Stimulated activated CD4-positive, alpha-beta T cell treated with anti-CD3 and anti-CD28 coated beads, Interleukin-12 subunit alpha, Interleukin-12 subunit beta, amount 100 ng/mL, for 48 hours (primary cell): ENCODE measurements at places on chromosomes 1 and 21.

DNA sequence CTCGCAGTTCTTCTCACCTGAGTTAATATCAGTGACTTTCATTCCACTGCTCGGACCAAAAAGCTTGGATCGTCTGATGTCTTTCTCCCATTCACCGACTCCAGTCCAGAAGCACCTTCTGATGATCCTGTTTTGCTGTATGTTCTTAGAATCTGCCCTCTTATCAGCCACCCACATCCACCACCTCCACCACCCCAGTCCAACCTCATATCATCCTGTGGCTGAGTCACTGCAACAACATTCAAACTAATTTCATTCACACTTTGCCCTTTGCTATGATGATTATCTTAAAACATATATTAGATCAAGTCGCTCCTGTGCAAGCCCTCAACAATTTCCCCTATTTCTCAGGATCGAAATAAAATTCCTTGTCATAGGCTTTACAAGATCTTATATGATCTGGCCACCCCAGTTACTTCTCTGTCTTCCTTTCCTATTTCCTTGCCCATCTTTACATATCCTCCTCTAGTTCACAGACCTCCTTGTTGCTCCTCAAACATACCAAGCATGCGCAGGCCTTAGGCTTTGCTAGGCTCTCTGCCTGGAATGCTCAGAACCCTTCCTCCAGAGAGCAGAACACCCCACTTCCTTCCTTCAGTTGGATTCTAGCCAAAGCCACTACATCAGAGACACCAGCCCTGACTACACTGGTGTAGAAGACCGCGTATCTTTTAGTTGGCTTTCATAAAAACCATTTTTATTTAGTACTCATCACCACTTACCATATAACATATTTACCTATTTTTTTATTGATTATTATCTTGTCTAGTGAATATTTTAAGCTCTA lies 335.7 kb upstream of the GREM2 start:
- DNase-seq: no peak

GRCh38 chr1:32948905-32949304 lies 15.7 kb downstream of the RNF19B start:
- no peak for DNase-seq

- no peak for DNase-seq
Measured at GRCh38 chr1:109993885-109994284, 9.3 kb downstream of the AHCYL1 start.

DNA sequence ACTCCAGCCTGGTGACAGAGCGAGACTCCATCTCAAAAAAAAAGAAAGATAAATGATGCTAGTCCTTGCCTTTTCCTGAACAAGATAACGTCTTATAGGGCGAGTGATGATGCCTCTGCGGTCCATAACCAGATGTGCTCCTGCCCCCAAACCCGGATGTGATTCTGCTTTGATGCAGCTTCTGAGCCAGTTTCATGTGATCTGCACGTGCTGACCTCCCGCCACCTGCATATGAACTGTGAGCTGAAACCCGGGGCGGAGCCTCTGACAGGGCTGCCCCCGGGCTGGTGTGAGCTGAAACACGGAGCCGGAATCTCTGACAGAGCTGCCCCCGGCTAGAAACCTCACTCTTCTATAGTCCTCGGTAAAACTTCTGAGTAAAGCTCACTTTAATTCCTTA lies 1.3 kb downstream of the KRTAP12-4 start:
- no peak for DNase-seq

- no peak for DNase-seq
Measured at GRCh38 chr1:6688001-6688400, 13.6 kb downstream of the DNAJC11 start.

DNA sequence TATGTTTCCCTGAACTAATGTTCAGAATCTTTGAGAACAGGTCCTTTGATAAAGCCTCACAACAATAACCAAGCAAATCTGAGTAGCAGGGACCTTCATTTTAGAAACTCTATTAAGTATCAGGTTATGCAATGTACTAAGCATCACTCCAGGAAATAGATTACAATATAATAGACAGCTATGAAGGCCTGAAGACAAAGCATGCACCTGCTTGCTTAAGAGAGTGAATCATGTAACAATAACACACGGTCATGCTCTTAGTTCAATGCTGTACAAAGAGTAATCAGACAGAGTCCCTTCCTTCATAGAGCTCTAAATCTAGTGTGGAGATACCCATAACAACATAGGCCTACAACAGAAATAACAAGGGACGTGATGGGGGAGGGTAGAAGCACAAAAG lies 8.1 kb upstream of the CMPK1 start:
- no peak for DNase-seq

- no peak for DNase-seq
Measured at GRCh38 chr1:73886716-73887115, 311.3 kb downstream of the LRRIQ3 start.

GRCh38 chr1:182993746-182994145 lies 29.5 kb upstream of the LAMC1 start:
- no peak for DNase-seq

DNA sequence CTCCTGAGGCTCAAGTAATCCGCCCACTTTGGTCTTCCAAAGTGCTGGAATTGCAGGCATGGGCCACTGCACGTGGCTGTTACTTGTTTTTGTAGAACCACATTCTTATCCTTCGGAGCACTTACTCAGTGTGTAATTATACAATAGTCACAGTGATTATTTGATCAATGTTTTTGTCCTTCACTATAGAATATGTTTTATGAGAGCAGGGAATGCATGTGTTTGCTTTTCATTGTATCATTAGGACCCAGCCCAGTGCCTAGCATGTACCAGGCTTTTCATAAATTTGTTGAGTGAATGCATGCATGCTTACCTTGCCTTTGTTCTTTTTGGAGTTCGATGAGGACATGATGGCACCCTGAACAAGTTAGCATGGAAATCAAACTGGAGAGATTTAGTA lies 5.8 kb downstream of the SZT2 start:
- DNase-seq: no peak

DNA sequence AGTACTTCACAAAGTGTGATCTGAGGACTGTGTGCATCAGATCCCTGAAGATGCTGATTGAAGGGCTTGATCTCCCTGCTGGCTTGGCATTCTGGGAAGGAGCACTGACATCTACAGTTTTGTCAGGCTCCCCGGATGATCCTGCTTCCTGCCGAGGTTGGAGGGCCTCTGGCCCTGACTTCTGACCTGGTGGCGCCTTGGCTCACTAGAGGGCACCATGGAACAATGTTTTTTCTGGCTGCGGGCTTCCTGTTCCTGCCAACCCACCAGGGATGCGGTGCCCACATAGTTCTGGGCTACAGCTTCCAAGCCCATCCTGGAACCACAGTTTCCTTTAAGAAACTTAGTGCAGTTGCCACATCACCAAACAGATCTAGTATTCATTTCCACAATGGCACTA lies 38.8 kb upstream of the RASAL2 start:
- no peak for DNase-seq

DNA sequence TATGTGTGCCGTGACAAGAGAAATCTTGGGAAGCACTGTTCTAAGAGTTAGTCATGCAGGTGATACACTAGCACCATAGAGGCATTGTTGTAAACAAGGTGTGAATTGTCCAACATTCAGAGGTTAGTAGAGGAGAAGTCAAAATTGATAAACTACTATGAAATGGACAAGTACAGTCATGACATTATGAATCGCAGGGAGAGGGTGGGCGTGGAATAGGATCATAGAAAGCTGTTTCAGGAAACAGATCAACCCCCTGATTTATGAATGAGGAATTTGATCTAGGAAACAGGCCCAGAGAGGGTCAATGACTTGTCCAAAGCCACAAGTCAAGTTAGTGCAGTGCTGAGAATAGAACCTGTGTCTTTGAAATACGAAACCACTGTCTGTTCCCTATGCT lies 58.5 kb upstream of the LAX1 start:
- DNase-seq: no peak

DNA sequence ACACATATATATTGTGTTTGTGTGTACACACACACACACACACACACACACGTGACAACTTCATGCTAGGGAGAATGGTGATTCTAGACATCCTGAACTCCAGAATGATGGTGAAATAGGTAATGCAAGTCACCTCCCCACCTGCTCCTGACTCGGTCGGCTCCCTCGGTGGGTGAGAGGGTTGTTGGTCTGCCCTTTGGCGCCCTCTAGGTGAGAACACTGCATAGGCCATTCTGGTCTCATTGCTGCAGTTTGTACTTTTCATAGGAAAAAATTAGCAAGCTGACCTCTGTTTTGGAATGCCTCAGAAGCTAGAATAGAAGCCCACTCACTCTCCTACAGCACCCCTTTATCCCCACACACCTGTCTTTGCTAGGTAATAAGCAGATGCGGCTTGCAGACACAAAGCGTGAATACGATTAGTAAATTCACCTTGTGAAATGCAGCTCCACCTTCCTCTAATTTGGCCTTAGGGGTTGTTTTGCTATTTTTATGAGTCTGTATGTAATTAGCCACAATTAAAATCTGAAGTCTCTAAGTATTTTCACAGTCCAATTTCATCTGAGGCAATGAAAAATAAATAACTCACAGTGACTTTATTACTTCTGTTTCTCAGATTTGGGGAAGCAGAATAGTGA lies 130.0 kb upstream of the KCNJ15 start:
- DNase-seq: peak; percentile 39

- no peak for DNase-seq
Measured at GRCh38 chr1:27865821-27866220, 6.5 kb upstream of the THEMIS2 start.

- no peak for DNase-seq
Measured at GRCh38 chr1:17014671-17015567, 3.2 kb upstream of the ATP13A2 start.

DNA sequence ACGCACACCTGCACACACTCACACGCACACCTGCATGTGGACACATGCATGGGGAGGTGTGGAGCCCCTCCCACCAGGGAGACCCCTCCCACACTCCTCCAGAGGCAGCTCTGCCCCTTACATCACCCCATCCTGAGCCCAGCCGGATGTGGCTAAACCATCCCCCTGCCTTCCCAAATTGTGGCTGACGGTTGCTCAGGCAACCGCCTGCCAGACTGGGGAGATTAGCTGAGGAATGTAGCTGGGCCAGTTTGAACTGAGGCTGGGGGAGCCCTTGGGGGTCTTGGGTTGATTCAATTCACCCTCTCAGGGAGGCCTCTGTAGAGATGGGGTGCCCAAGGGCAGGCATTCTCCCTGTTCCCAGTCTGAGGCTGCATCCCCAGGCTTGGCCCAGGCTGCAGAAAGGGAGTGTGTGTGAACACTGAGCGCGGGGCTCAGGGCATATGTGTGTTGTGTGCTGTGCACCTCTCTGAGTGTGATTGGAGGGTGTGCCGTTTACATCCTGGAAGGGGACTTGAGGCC lies 12.9 kb downstream of the PTPRU start:
- DNase-seq: no peak

DNA sequence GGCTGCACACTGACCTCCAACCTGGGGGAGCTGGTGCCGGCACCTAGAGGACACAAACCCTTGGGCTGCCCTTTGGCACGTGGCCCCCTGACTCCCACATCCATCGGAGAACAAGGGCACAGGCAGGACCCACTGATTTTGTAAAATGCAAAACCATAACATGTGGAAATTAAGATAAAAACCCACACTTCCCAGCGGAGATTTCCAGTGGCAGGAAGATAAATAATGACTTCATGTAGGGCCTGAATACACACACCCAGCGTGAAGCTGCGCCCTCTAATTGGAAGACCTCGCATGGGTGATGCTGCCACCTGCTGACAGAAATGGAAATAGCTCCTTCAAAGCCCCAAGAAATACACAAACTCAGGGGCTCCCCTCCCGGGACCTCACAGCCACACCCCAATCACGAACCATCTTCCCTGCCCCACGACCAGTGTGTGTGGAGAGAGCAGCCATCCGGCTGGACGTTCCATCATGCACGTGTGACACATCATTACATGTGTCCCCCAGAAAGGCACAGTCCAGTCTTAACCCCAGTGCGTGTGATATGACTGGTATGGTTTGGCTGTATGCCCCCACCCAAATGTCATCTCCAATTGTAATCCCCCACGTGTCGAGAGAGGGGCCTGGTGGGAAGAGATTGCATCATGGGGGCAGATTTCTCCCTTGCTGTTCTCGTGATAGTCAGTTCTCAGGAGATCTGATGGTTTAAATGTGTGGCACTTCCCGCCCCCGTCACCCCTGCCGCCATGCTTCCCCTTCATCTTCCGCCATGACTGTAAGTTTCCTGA lies 5.7 kb upstream of the TPRG1L start:
- DNase-seq: peak; percentile 36

DNA sequence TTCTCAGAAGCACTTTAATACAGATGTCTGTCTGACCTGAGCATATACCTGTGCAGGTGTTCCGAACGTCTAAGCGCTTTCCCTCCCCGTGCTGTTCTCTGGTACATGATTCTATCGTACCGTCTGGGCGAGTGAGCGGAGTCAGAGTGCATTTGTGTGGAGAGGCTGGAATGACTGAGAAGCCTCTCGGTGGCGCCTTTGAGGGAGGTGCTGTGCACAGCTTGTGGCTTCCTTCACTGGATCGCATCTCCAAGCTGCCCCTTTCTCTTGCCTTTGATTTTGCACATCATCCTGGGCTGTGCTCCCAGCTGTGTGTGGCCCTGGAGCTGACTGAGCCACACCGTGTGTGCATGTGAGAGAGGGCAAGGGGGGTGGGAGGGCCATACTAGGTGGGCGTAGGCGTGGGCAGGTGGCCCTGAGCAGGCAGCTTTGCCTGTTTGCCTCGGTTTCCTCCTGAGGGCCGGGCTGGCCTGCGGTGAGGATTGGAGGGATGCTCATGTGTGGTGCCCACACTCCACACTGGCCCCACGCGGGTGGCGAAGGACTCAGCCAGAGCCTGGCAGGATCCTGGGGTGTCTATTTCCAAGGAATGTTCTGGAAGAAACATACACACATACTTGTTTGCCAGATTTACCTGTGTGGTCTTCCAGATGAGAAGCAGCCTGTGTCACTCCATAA lies 105.3 kb downstream of the ADARB1 start:
- no peak for DNase-seq

- peak; percentile 20 for DNase-seq
Measured at GRCh38 chr21:22791986-22792560, 1793.9 kb downstream of the NCAM2 start.

GRCh38 chr1:82646336-82646735 lies 845.6 kb downstream of the ADGRL2 start:
- DNase-seq: no peak

DNA sequence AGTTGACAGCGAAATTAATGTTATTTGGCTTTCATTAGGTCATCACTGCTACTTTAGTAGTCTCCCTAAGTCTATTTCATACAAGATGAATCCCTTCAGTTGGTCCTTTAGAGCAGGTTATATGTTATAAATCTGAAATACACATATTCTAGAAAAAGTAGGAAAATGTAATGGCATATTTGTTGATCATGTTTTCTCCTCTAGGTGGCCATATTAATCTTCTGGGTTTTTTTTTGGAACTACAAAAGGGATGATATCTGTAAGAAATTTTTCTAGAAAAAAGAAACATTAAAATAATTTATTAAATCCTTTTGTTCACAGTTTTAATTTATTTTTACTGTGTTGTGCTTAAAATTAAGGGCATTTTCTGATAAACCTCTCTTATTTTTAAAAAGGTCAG lies 87.9 kb downstream of the SYT14 start:
- DNase-seq: no peak

DNA sequence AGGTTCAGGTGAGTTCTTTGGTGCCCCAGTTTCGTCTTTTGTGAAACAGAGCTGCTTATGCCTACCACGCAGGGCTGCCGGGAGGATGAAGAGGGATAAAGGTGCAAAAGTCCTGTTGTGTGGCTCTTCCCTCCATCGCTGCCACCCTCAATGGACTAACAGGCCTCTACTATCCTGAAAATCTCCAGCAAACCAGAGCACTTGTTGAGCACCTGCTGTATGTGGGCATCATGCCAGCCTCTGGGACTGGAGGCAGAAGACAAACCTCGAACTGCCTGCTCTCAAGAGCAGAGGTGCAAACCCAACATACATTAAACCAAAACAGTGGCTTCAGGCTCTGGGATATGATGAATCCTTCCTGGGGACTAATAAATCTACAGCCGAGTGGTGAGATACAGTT lies 174.1 kb downstream of the ACTL8 start:
- no peak for DNase-seq

- DNase-seq: no peak
Measured at GRCh38 chr1:212506666-212507065, 73.9 kb downstream of the NENF start.
